ENCODE measurements at places on chromosomes 6 and 20.

DNA sequence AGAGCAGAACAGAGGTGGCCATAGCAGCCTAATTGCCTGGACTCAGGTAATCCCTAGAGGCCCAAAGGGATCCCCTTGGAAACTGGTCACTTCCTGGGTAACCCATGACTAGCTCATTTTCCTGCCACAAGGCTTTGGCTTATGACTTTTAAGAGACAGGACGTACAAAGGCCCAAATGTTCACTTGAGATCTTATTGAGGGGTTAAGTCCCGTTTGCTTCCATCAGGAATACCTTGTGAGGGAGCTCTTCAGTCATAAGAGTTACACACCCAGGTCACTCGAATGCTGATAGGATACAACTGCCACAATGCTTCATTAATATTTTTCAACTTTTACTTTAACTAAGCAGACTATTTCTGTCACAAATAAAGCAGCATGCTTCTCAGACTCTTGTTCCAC lies 51.7 kb downstream of the TMEM170B start:
- no peak for DNase-seq

DNA sequence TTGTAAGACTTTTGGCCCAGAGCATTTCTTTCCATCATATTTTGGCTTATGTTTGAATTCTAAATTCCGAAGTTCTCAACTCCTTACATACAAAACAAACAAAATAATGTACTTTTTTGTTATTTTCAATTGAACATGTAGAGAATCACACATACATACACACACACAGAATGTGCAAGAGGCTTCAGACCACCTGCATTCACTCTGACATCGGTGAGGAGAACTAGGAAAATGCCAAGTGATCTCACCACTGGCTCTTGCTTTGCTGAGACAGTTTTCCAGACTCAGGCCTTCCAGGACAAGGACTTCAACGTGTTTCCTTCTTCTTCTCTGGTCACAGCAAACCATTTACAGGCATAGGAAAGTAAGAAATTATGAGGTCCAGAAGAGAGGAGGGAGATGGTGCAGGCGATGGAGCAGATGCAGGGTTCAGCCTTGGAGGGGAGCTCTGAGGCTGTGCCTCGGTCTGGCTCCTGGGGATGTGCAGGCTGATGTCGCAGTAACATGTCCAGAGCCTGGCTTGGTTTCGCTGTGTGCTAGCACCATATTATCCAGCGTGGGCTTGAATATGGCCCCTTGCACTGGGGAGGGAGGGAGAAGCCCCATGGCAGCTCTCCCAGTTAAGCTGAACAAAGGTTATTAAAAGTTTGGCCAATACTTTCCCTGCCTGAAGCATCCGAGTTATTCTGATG lies 93.4 kb downstream of the DACT2 start:
- no peak for DNase-seq

DNA sequence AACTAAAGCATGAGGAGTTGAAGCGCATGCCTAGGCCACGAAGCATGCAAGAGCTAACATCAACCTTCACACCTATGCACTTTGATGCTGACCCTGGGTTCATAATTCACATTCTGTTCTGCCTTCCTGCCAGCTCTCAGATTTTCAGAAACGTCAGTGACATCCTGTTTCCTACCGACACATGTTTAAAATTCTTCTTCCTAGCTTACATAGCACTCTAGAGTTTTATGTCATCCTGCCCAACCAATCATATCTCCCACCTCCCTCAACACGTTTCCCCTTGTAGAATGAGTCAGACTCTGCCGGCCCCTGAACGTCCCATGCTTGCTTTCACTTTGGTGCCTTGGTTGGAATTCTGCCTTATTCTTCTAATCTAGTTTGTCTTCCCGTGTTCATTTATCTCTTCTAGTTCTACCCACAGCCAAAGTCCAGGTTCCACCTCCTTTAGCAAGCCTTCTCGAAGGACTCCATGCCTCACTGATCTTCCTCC lies 97.2 kb upstream of the MAP7 start:
- no peak for DNase-seq

DNA sequence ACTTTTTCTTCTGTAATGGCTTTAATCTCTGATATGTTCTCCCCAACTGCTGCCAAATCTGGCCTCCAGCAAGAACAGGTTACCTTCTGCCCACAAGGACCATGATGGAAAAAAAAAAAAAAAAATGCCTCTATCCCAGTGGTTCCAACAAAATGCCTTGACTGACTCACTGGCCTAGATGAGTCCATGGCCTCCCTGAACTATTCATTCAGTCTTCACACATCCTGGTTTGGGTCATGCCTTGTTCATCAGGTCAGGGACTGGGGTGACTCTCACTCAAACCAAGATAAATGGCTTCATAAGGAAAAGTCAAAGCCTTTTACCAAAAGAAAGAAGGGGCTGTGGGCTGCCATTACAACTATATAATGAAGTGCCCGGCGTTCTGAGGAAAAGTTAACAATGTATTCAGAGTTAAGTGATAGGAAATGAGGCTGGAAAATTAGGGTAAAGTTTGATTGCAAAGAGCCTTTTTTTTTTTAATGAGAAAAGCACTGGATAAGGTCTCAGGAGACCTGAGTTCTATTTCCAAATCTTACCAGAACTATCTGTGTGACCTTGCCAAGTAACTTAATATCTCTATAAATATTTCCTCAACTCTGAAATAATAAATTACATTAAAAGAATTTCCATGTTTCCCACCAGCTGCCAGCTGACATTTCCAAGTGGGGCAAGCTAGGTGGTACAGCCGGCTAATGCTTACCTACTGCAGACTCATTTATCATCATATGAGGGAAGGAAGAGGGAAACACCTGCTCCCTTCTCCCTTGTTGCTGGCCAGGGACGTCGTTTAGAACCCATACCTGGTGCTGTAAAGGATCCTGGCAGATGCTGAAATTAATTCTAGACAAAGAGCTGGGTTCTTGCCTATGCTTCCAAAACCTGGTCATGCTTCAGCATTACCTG lies 380.0 kb upstream of the MARCKS start:
- no peak for DNase-seq

GRCh38 chr6:69379518-69379917 lies 417.3 kb downstream of the LMBRD1 start:
- no peak for DNase-seq

DNA sequence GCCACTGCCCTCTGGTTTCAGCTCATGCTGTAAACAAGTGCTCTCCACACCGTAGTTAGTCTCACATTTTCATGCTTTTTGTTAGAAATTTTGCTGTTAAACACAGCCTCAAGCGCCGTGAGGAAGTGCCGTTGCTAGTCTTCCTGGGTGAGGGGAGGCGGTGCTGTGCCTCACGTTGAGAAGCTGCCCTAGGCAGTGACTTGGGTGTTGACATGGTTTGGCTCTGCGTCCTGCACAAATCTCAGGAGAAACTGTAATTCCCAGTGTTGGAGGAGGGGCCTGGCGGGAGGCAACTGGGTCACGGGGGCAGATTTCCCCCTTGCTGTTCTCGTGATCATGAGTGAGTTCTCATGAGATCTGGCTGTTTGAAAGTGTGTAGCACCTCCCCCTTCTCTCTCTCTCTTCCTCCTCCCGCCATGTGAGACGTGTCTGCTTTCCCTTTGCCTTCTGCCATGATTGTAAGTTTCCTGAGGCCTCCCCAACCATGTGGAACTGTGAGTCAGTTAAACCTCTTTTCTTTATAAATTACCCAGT lies 95.8 kb downstream of the ERMARD start:
- DNase-seq = no peak

DNA sequence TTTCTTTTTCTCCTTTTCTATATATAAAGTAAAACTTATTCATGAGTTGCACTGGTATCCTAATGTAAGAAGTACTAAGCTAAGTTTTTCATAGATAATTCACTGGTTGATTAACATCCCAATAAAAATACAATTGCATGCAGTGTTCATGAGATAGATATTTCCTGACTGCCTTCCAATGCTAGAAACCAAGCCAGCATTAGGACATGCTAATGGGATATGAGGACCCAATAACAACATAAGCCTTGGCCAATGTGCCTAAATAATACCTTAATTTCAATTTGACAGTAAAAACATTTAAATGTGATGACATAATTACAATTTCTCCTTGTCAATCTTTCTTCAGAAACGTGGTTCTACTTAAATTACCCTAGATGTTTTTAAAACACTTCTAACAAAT lies 152.7 kb downstream of the RNGTT start:
- DNase-seq = no peak

- DNase-seq = no peak
These were observed 222.8 kb upstream of the RUNX2 start for GRCh38 chr6:45105170-45105820.

GRCh38 chr6:89613790-89614189 lies 24.8 kb downstream of the LYRM2 start:
- no peak for DNase-seq

DNA sequence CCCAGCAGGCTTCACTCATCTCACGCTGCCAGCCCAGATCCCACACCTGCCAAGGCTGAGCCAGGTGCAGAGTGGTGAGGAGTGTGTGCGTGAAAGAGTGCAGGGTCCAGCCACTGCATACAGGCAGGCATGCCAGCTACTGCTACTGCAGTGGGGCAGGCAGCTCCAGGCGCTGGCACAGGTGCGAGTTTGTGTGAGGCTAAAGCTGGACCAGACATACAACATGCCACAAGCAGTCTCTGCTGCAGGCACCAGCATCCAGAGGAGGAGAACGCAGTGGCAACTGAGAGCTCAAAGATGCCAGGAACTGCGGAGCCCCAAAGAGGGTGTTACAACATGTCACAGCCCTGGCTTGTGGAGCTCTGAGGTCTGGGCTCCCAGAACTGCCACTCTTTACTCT lies 149.8 kb downstream of the EYS start:
- DNase-seq = no peak

DNA sequence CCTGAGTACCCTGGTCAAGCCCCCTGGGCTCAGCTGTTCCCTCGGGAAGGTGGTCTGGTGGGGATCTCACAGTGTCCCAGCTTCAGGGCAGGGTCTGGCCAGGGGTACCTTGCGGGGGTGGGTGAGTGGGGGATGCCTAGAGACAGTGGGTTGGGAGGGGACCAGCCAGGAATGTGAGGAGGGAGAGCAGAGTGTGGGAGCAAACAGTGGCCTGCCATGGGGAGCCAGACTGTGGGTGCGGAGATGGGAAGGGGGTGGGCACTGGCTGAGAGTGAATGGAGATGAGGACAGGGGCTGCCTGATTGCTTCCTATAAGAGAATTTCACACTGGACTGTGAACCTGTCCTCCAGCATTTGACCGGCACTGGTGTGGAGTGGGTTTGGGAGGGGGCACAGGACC lies 95.1 kb downstream of the VEGFA start:
- DNase-seq = no peak

- no peak for DNase-seq
These were observed 92.0 kb upstream of the FRMD1 start for GRCh38 chr6:168170841-168171601.

GRCh38 chr6:43076464-43077332 lies 584 bp downstream of the PTK7 start:
- DNase-seq = peak; percentile 15

GRCh38 chr20:50594591-50595432 lies 84.6 kb downstream of the PTPN1 start:
- no peak for DNase-seq
